Amniotic epithelial cell (primary cell): ENCODE measurements at places on chromosomes 1 and 21.

DNA sequence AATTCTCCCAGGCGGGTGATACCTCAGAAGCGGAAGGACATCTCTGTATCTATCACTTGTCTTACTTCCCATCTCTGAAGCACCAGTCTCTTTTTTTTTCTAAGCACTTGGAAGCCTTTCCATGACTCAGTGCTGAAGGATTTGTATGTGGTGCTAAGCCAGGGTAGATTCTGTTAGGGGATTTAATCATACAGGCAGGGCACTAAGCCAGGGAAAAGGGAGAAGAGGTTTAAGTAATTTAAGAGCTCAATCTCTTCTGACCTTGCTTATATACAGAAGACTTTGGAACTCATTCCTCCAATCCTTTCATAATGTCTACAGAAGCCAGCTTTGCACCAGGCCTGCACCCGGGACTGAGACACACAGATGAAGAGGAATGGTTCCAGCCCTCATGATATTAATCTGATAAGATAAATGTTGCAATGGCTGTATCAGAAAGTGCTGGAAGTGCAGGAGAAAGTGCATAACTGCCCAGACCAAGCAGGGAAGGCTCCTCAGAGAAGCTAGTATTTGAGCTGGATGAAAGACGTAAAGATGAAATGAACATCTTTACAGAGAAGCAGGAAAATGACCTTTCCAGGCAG is 11.0 kb downstream of the FAM163A start:
- peak; percentile 95 for DNase-seq

- no peak for DNase-seq
Observed at GRCh38 chr1:228748431-228748830, 13.2 kb downstream of the RHOU start.

DNA sequence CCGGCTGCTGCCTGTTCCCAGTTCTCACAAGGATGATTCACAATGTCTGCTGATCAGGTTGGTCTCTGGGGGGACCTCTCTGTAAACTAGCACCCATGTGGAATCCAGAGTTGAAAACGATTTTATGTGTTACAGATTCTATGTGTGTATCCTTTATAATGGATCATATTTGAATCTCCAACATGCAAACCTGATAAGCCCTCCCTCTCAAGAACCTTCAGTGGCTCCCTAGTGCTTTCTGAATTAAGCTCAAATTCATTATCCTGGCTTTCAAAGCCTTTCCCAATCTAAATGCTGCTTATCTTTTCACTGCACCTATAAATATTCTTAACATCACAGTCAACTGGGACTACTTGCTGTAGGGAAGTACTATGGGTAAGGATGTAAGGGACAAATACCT is 166.8 kb upstream of the USP24 start:
- no peak for DNase-seq

DNA sequence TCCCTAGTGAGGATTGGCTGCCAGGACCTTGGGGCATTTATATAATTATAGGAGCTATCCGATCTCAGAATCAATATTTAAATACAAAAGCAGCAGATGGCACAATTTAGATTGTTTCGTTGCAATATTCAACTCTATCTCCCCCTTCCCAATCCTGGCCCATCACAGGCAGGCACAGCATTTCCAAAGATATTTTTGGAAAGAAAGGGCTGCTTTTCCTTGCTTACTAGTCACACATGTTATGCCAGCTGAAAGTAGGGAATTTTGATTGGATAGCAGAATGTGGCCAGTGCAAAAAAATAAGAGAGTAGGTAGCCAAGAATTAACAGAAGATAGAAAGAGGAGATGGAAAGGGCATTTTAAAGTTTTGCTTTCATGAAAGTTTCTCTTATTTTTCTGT is 37.9 kb downstream of the IL12RB2 start:
- no peak for DNase-seq

- no peak for DNase-seq
Observed at GRCh38 chr1:183360473-183360872, 57.7 kb downstream of the NMNAT2 start.

- DNase-seq: no peak
Observed at GRCh38 chr1:55559842-55560241, 344.7 kb upstream of the USP24 start.

- DNase-seq: no peak
Observed at GRCh38 chr1:240559781-240560180, 52.2 kb downstream of the GREM2 start.

- DNase-seq: no peak
Observed at GRCh38 chr1:6464514-6464836, 1.5 kb downstream of the TNFRSF25 start.

DNA sequence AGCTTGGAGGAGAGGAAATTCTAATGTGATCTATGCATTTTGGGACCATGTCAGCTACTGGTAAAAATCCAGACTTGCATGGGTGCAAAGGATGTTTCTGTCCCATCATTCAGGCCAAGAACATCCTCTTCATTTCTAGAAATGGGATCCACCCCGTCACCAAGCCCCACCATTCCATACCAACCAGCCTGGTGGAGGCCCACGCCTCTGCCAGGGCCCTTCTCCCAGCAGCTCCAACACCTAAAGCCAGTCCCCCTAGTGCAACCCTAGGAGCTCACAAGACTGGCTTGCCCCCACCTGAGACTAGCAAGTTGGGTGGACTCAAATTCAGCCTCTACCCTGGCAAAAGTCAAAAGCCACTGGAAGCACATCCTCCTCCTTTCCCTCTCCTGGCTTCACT is 1.9 kb downstream of the ARHGEF11 start:
- no peak for DNase-seq

- DNase-seq: no peak
Observed at GRCh38 chr1:88150330-88150729, 533.7 kb upstream of the PKN2 start.

DNA sequence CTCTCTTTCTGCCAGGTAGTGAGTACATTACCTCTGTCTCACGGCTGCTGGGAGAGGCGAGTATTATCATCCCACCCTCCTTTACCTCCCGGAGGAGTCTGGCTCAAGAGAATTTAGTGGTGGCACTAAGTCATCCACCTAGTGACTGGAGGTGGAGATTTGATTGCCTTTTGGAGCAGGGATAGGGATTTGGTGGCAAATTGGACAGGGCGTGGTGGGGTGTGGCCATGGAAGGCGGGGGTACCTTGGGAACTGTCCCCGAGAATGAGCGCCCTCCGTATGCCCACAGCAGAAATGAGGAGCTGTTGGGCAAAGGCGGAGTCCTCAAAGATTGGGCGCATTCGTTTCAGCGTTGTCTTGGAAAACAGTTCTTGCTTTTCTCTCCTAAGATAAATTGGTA is 32.1 kb upstream of the HMGN1 start:
- no peak for DNase-seq

DNA sequence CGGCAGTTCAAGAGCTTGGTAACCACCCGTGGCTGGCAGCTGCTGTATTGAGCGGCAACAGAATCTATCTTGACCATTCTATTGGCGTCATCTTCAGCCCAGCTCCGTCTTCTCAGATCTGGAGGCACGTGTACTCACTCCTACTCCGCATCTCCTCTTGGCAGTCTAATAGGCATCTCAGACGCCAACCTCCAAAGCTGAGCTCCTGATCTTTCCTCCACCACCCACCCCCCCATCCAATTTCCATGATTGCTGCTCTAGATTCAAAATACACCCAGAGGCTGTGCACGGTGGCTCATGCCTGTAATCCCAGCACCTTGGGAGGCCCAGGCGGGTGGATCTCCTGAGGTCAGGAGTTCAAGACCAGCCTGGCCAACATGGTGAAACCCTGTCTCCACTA is 84.6 kb upstream of the CASZ1 start:
- DNase-seq: no peak

- peak; percentile 77 for DNase-seq
Observed at GRCh38 chr1:207822602-207823451, 71.0 kb downstream of the CD46 start.

DNA sequence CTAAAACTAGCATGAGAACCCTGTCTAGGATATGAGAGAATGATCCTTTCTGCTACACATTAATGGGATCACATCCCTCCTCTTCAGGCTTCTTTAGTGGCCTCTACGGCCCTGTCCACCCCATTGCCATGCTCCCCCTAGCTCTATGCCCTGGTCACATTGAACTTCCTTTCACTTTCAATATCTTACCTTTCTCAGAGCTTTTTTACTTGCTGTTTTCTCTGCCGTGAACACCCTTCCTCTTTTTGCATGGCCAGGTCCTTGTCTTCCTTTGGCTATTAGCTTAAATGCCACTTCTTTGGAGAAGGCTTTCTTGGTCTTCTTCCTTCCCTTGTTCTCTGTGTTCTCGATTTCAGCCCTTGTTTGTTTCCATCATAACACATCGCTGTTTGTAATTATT is 97.4 kb downstream of the GIPC2 start:
- DNase-seq: no peak

DNA sequence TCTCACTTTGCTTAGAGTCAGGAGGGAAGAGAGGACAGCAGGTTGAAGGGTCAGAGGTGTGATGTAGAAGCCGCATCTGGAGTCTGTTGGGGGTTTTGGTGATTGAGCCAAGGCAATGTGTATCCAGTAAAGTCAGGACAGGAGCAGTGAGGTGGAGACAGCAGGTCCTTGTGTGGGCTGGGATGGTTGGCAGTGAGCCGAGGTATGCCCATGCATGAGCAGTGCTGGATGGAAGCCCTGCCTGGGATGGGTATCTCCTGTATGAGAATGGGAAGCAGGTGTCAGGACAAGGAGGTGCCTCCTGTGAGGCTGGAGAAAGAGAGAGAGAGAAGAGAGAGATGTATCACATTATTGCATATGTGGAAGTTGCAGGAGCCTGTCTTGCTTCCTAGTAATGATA is 90.0 kb downstream of the OBSCN start:
- no peak for DNase-seq

- DNase-seq: no peak
Observed at GRCh38 chr1:58422436-58422835, 124.1 kb downstream of the OMA1 start.

DNA sequence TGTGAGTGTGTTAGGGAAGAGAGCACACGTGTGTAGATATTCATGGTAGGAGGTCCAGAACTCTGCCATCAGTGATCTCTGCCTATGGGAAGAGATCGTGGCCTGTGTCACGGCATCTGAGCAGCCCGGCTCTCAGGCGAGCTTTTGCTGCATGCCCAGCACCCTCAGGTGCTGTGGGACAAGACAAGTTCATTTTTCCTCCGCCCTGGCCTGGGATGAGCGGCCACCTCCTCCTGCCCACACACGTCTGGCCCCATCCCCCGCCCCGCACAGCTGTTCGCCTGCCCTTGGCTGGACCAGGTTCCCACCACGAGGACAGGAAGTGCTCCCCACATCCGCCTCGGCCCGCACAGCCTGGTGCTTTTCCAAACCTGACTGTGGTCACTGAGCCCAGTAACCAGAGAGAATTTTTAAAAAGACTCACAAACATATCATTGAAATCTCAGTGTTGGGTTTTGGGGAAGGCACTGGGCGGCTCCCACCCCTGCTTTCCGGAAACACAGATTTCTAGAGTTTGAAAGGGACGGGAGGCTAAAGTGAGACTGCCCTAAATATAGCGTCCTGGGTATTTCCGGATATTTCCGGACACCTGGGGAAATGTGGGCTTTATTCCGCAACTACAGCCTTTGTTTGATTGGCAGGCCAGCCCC is 18.0 kb downstream of the BMP8A start:
- DNase-seq: no peak

GRCh38 chr1:192003295-192004077 is 154.8 kb upstream of the RGS18 start:
- no peak for DNase-seq

GRCh38 chr21:31460980-31461379 is 116.9 kb upstream of the TIAM1 start:
- DNase-seq: no peak

DNA sequence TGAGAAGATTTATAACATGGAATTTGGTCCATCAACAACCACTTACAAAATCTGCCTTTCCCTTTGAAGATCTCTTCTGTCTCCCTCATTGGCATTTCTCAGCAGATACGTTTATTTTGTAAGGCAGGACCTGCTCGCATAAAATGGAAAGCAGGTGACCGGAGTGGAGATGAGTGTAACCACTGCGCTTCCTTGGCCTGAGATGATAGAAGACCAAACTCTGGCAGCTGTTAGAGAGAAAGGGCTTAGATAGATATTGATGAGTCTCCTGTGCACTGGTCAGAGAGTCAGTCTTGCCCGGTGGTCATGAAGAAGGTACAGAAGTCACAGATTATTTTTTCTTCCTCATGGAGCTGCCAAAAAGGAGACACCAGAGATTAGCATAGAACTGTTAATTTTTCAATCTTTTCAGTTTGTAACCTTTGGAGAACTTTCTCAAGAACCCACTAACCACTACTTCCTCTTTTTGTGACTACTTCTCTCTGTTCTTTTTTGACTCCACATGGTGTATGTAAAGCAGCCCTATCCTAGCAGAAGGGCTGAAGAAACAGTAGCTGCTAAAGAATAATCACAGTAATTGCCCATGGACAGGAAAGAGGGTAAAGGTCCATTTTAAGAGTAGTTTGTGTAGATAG is 47.6 kb downstream of the FCRL3 start:
- no peak for DNase-seq

- DNase-seq: peak; percentile 61
Observed at GRCh38 chr1:20028125-20028524, 41.9 kb upstream of the PLA2G5 start.

DNA sequence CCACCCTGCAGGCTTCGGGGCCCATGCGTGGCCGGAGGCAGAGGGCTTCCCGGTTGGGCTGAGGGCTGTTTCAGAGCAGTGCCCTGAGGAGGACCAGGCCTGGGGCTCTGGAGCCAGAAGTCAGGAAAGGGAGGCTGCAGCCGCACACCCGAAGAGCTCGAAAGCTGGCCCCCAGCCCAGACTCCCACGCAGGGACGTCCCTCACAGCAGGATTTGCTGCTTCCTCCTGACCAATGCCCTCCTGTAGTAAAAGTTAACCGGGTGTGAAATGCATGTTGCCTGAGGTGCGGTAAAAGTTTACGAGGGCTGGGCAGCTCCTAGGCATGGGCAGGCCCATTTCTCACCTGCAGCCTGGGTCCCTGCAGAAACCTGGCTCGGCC is 101.5 kb upstream of the ARHGEF16 start:
- peak; percentile 54 for DNase-seq

- no peak for DNase-seq
Observed at GRCh38 chr21:37245151-37245550, 22.0 kb downstream of the VPS26C start.

DNA sequence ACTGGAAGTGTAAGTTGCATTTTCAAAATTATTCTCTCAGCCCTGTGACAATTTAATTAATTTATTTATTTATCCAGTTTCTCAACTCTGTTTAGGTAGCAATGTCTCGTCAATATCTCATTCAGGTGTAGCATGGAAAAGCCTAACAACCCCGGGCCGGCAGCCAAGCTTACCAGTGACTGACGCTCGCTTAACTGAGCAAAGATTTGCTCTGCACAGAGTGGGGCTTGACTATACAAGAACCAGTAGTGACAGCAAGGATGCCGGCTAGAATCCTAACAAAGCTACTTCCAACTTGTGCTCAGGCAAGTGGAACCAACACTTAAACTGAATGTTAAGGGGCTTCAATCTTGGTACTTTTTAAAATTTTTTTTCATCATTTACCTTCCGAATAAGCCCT is 80.9 kb upstream of the ESRRG start:
- DNase-seq: no peak
